Spinal cord (tissue), 10 donors: ENCODE measurements at places on chromosomes 11 and 22. TPM values are rescaled to one million over a fixed set of nuclear protein-coding genes. Genes with fewer than 3 reads are reported as not detected.

Gene GGTLC3
- total RNA-seq: not detected

DNA sequence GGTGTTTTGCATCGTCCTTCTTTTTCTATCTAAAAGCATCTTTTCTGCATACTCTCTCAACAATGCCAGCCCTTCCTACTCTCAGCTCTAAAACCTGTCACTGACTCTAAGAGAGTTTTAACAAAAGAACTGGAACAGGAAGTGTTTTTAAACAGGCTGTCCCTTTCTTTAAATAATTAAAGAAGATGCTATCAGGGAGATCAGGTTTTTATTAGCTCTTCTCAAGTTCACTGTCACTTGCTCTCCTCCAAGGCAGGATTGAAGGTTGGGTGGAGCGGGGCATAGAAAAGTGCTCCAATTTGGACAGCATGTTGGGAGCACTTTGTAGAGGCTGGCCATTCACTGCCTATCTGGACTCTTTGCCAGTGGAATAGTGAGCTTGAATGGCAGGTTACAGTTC is 56.4 kb upstream of the BARX2 start:
- H3K4me3 ChIP-seq: no peak overlapping the region
- H3K36me3 ChIP-seq: no peaks in the 10 kb centered on the region
- peaks cover 17% of the 10 kb centered on the region for H3K4me1 ChIP-seq

DNA sequence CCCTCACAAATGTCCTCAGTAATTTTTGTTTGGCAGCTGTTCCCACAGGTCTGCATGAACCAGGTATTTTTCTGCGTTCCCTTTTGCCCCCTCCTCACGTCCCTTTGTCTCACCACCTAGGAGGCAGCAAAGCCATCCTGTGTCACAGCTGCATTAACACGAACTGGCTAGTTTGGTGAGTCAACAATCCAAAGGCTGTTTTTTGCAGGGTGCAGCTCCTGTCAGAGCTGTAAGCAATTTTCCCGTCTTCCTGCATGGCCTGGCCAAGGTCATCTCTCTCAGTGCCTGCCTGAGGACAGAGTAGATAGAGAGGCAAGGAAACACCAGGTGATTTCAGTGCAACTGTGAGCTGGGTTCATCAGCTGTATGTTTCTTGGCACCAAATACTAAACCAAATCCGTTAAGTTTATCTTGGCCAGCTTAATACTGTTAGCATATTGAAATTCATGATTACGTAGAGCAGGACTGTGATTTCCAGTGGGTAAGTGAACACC is 20.6 kb upstream of the VSIG10L2 start:
- DNase-seq: no peak
- no peaks in the 10 kb centered on the region for H3K4me1 ChIP-seq
- no peaks in the 10 kb centered on the region for H3K27me3 ChIP-seq
- H3K36me3 ChIP-seq: peaks cover 20% of the 10 kb centered on the region

DNA sequence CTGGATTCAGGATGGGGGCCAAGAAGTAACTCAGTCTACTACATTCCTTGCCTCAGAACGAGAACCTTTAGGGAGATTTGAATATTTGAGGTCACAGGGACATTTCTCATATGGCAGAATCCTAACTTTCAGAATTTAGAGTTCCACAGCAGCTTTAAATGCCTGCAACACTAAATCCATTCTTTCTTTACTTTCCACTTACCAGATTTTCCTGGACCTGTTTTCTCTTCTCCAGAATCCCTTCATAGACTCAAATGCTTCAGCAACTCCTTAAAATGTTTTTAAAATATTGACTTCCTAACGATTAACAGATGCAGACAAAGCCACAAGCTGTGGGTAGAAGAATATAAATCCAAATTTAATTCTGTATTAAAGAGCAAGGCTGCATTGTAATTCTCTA is 63.1 kb downstream of the PRSS23 start:
- H3K36me3 ChIP-seq: no peaks in the 10 kb centered on the region
- DNase-seq: no peak
- H3K4me3 ChIP-seq: no peak overlapping the region
- no peaks in the 10 kb centered on the region for H3K27me3 ChIP-seq
- no peaks in the 10 kb centered on the region for H3K4me1 ChIP-seq

DNA sequence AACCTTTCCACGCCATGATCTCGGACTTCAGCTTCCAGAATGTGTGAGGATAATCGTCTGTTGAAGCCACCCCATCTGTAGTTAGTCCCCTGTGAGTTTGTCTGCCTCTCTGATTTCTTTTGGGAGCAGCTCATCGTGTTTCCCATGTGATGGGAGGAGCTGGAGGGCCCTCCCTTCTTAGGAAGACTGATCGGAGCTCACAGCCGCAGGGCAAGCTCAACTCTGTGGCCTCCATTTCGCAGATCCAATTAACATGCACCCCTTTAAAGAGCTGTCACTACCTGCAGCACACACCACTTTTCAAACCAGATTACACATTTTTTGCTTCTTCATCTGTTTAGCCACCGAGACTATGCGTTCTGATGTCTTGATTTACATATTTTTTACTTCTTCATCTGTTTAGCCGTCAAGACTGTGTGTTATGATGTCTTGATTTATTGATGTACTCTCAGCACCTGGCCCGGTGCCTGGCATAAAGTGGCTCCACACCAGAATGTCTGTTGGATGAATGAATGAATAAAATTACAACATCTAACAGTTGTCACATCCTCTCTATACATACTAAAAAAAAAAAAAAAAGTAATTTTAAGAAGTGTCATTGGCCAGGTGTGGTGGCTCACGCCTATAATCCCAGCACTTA is 14.9 kb upstream of the PPFIA1 start:
- no peak overlapping the region for H3K4me3 ChIP-seq
- H3K4me1 ChIP-seq: no peaks in the 10 kb centered on the region
- no peak overlapping the region for H3K27ac ChIP-seq
